Sigmoid colon (tissue), 7 donors: ENCODE measurements at places on chromosomes 1 and 21. TPM values are rescaled to one million over a fixed set of nuclear protein-coding genes. Genes with fewer than 3 reads are reported as not detected.
A peak's percentile ranks its signal among the peaks of the same experiment; 100 is the strongest.

The OLIG1 gene
- not detected for total RNA-seq

DNA sequence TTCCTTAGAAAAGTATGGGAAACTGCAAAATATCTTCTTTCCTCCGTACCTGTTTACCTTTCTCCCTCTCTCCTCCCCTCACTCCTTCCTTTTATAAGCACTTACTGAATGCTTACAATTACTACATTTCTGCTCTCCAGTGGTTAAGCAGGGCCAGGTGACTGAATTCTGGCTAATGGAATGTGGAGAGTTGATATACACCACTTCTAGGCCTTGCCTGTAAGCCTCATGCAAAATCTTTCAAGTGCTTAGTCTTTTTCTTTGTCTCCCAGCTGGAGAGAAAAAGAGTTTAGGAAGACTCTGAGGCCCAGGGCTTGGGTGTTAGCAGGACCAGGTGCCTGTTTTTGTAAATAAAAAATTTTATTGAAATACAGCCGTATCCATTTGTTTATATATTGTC lies 77.7 kb upstream of the CACNA1E start:
- no peak for DNase-seq
- H3K27ac ChIP-seq: no peak overlapping the region
- H3K4me3 ChIP-seq: no peak overlapping the region
- no peaks in the 10 kb centered on the region for H3K36me3 ChIP-seq
- no peaks in the 10 kb centered on the region for H3K27me3 ChIP-seq

DNA sequence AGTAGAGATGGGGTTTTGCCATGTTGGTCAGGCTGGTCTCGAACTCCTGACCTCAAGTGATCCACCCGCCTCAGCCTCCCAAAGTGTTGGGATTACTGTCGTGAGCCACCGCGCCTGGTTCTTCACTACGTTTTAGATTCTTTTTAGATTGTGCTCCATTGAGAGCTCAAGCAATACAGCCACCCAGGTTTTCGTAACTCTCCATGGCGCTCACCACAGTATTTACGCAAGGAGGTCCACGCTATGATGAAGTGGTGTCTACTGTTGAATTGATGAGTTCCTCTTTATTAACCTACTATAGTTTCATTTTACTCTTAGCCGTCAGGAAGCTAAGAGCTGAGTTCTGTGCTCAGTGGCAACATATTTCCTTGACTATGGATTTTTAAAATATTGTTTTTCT lies 1.8 kb upstream of the KIF1B start:
- peaks cover 28% of the 10 kb centered on the region for H3K4me1 ChIP-seq
- H3K4me3 ChIP-seq: no peak overlapping the region
- DNase-seq: no peak
- H3K27ac ChIP-seq: peak overlapping the region; percentile 100
- no peaks in the 10 kb centered on the region for H3K36me3 ChIP-seq

GRCh38 chr1:221098471-221099405 lies 219.5 kb downstream of the HLX start:
- H3K27ac ChIP-seq: peak overlapping the region; percentile 30
- no peak for DNase-seq
- peaks cover 12% of the 10 kb centered on the region for H3K4me1 ChIP-seq

- DNase-seq: no peak
- no peaks in the 10 kb centered on the region for H3K27me3 ChIP-seq
- H3K4me1 ChIP-seq: no peaks in the 10 kb centered on the region
- no peak overlapping the region for H3K27ac ChIP-seq
Measured at GRCh38 chr1:175857756-175858155, 114.4 kb upstream of the TNR start.

DNA sequence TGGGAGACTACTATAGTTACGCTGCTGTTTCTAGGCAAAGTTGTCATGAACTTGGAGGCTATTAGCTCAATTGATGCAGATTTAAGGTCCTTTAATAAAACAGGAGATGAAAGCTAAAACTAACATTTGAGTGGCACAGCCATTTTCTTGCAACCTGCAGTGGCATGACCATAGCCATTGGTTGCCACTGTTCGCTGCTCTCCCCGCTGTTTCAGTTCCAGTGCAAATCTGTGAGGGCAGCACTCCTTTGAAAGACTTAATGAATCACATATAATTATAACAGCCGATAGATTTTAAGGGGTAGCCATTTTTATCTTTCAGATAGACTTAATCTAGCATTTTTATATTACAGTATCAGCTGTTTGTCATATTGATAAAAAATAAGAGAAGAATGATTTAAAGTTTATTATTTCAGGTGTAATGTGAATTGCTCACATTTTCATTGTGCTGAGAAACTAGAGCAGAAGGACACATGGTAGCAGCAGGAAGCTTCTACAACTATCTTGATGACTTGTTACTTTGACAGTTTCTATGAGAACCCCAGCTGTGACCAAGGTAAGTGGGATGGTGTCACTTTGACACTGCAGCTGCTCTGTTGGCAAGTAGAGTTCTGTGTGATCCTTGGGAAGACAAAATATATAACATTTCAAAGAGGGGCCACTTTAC lies 203.7 kb downstream of the PLA2G4A start:
- H3K4me1 ChIP-seq: no peaks in the 10 kb centered on the region
- no peaks in the 10 kb centered on the region for H3K27me3 ChIP-seq
- H3K27ac ChIP-seq: no peak overlapping the region
- DNase-seq: no peak

- DNase-seq: no peak
- H3K4me3 ChIP-seq: no peak overlapping the region
- no peaks in the 10 kb centered on the region for H3K4me1 ChIP-seq
- no peaks in the 10 kb centered on the region for H3K36me3 ChIP-seq
- no peak overlapping the region for H3K27ac ChIP-seq
- H3K27me3 ChIP-seq: no peaks in the 10 kb centered on the region
Measured at GRCh38 chr21:34974162-34974981, 74.7 kb downstream of the RUNX1 start.

The KRTAP10-2 gene
- not detected for total RNA-seq

The TCHHL1 gene
- not detected for total RNA-seq

DNA sequence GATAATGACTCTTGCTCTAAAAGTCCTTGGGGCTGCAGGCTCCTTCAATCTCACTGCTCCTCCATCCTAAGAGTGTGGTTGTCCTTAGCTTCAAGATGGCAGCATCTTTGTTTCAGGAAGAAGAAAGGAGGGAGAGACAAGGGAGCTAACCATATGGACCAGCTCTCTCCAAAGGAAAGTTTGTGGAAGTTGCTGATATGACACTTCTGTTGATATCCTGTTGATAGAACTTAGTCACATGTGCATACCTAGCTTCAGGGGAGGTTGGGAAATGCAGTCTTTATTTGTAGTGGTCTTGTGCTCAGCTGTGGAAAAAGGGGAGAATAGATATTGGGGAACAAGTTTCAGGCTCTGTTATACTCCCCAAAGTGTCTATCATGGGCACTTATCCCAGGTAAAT lies 186.9 kb downstream of the GIPC2 start:
- no peaks in the 10 kb centered on the region for H3K4me1 ChIP-seq
- no peaks in the 10 kb centered on the region for H3K27me3 ChIP-seq
- H3K27ac ChIP-seq: no peak overlapping the region
- H3K36me3 ChIP-seq: no peaks in the 10 kb centered on the region
- no peak overlapping the region for H3K4me3 ChIP-seq
